NCI-H187 (cell line): ENCODE measurements at places on chromosomes 2 and 18.

DNA sequence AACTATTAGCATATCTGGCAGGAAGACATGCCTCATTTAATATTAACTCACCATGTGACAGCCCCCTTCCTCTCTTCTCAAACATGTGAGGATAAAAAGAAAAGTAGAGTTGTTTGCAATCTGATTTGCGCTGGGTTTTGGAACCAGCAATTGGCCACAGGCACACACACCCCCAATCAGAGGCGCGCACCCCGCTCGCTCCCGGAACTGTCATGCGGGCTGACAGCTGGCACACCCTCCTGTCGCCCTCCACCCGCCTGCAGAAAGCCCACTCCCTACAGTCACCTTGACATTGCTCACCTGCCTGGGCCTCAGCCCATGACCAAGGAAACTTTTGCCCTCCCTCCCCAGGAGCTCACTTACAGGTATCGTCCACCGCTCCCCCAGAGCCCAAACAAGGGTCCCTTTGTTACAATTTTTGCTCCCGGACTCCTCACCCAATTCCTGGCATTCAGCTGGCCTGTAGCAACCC is 1.1 kb downstream of the COBLL1 start:
- no peak for DNase-seq

GRCh38 chr2:150482667-150483400 is 4.6 kb downstream of the RND3 start:
- DNase-seq = no peak

DNA sequence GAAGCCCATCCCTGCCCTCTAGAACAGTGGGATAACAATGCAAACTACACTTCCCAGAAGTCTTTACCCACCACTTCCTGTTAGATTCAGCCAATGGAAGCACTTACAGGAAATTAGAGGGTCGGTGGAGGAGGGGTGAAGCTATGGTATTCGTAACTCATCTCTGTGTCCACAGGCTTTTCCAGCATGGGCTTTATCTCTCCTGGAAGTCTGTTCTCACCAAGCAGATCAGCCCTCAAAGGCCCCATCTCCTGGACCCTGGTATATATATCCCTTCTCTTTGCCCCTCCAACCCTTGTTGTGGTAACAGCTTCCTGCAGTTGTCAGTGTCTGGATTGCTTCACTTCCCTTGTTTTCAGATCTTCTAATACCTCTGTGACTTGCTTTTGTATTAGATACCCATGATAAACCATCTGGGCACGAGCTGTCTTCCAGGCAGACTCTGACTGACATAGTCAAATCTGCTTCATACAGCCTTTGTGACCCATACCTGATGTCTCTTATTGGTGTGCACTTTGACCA is 475.0 kb upstream of the POU3F3 start:
- DNase-seq = no peak

DNA sequence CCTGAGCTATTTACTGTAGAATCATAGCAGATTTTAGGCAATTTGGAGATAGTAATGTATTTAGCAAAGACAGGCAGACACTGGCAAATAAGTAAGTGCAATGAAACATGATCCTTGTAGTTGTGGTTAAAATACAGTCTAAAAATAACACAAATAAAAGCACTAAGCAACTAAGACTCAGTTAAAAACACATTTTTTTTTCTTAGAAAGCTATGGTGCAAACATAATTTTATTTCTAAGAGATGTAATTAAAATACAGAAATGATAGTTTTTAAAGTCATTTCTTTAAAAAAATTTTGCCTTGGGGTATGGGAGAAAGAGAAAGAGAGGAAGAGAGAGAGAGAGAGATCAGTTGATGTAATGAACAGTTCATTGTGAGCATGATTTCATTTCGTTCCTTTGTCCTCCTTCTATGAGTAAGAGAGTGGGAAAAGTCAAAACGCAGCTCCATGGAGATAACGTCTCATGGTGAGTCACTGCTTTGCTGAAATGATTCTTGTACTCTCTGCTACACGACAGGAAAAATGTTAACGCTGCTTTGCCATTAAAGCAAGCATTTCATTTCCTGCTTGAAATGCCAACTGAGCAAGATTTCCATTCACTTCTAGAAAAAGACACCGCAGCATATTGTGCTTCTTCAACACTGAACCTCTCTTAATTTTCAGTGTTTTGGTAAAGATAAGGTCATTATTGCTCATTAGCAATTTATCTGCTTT is 61.3 kb upstream of the PGAP1 start:
- no peak for DNase-seq

GRCh38 chr2:105517814-105518705 is 119.2 kb upstream of the FHL2 start:
- DNase-seq = no peak

GRCh38 chr2:4551691-4552474 is 848.5 kb downstream of the DCDC2C start:
- DNase-seq = no peak

- no peak for DNase-seq
Measured at GRCh38 chr2:20015482-20016083, 3.1 kb upstream of the MATN3 start.

DNA sequence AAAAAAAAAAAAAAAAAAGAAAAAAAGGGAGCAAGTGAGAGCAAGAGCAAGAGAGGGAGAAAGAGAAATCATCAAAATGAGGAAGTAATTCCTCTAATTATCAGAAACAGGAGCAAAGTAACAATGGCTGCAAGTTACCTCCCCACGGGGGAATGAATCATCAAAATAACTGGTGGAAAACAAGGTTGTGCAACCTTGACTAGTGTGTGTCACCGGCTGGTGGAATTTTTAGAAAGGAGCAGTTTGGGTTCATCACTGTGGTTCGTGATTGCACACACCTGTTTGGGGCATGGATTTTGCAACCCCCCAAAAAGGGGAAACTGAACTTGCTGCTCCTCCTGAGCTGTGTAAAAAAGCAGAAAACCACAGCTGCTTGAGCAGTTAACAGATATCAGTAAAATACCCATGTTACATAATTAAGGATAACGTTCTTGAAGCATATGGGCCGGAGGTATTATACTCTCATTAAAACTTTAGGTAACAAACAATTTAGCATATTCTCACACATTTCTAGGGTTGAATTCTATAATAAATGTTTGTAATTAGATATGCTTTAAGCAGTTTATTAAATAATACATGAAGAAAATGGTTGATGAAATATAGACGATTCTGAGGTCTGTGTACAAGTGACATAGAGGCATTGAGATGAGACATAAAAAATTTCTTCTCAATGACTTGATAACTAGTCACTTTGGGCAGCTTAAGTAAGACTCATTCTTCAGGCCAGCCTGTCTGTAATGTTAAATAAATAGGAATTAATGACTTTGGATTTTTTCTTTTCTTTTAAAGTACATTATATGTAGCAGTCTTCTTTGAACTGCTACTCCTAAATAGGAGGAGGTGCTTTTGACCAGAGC is 184.2 kb upstream of the ZEB2 start:
- no peak for DNase-seq

DNA sequence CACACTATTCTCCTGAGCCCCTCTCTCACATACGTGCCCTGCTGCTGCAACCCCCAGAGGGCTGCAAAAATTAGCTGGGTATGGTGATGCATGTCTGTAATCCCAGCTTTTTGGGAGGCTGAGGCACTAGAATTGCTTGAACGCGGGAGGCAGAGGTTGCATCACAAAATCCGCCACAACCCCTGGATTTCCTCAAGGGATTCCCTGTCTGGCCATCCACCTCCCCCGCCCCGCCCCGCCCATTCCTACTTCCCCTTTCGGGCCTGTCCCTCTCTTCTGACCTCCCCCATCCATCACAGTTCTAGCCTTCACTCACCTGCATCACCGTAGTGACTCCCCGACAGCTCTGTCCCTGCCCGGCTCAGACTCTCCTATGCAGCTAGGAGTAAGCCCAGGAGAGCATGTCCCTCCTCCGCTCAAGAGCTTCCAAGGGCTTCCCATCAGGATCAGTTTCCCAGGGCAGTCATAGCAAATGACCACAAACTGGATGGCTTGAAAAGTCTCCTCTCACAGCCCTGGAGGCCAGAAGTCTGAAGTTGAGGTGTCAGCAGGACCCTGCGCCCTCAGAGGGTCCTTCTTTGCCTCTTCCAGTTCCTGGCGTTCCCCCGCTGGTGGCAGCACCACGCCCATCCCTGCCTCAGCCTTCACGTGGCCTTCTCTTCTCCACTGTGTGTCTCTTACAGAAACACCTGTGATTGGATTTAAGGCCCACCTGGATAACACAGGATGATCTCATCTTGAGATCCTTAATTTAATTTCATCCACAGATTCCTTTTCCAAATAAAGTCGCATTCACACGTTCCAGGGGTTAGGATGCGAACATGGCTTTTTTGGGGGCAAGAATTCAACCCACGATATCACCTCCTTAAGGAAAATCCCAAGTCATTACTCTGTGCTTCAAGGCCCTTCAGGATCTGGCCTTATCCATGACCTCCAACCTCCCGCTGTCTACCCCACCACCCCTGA is 58.5 kb downstream of the HS1BP3 start:
- no peak for DNase-seq

- DNase-seq = no peak
Measured at GRCh38 chr18:527146-527545, 26.6 kb upstream of the COLEC12 start.

GRCh38 chr2:208491641-208492040 is 85.0 kb downstream of the PTH2R start:
- DNase-seq = no peak

- no peak for DNase-seq
Measured at GRCh38 chr18:46867367-46868143, 49.8 kb downstream of the PIAS2 start.

DNA sequence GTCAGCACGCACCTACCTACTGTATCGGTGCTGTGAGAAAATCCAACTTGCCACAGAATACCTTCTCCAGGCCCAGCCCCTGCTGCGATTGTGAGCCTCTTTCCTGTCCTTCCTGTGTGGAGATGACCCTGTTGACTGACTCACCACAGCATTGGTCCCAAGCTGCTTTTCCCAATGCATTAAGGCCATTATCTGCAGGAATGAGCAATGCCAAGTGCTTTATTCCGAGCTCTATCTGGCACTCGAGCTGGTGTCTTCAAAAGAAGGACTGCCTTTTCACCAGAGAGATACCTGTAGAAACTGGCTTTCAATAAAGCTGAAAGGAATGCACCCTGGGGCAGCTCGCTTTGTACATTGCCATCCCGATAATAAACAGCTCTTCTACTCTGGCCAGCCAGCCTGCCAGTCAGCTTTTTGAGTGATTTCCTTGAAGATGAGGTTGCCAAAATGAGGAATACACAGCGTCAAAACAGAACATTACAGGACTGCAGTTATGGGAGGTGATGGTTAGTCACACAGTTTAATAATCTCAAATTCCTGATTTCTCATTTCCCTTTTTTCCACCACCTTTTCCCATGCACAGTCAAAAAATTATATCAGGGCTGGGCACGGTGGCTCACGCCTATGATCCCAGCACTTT is 8.3 kb upstream of the RNF103 start:
- no peak for DNase-seq

- DNase-seq = no peak
Measured at GRCh38 chr2:53211201-53211774, 556.3 kb upstream of the CHAC2 start.

DNA sequence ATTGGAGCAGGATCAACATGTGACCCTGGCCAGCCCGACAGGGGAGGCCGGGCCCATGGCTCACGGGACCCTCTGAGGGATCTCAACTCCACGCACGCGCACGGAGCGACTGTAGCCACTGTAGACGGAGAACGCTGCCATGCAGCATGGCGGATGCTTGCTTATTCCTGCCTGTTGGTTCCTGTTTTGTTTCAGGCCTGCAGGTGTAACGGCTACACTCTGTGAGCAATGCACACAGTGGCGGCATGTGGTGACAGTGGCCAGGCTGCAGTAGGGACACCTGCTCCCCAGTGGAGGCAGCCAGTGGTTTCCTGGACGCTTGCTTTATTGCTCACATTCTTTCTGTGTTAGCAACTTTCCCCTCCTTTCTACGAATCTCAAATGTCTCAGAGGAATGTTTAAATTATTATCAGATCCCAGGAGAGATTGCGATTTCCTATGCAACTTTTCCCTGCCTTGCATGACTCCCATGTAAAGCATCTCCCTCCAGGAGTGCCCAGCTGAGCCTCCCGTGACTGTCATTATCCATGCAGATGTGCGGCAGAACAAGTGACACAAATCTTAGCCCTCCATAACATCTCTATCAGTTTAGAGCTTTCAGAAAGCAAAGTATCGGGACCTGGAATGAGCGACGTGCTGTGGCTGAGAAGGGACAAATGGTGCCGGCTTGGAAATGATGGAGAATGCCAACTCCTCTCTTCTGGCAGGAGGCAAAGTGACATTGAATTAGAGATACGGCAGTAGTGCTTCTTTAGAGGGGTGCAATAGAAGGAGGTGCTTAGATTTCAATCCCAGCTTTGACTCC is 209.7 kb downstream of the ASB1 start:
- DNase-seq = no peak

DNA sequence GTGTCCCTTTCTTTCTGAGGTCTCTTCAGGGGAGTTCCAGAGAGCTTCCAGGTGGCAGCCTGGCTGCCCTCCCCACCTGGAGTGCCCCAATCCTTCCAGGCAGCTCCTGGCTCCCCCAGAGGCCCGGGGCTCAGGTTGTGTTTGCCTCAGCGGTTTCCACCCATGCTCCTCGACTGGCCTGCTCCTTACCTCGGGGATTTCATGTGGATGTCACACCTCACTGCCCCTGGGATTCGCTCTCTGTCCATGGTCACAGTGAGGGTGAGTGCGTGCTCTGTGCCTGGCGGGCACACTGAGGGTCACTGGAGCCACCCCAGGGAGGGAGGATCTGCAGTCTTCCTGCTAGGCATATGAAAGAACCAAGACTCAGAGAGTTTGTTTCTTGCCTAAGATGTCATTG is 2.1 kb upstream of the TOGARAM2 start:
- DNase-seq = no peak

DNA sequence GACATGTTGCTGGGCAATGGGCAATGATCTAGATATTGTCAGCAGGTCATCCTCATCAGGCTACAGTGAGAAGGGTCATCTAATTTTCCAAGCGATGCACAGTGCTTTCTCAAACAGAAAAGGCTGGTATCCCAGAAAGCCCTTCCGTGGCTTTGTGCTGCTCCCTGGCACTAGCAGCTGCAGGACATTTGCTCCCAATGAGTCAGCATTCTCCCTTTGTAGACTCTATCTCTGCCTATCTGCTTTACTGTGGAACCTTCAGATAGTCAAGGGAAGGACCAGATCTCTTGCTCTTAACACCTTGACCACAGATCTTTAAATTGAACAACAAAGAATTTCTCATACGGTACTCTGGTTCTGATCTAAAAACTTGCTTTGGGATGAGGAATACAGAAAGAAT is 101.4 kb downstream of the CDH2 start:
- DNase-seq = no peak

- no peak for DNase-seq
Measured at GRCh38 chr2:218125095-218125494, 733 bp upstream of the CXCR2 start.

DNA sequence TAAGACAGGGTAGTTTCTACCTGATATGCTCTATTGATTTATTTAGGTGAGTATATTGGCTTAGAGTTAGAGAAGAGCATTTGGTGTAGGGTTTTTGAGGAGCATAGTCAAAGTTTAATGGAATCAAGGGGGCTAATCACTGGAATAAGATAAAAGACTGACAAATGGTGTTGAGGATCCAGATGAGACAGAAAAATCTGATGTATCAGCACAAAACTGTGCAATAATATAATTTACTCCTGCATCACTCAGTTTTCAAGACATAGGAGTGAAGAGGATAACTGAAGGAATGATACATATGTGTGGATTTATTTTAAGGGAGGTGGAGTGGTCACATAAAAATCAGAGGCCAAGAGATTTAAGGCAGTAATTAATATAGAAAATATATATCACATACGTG is 339.2 kb downstream of the NYAP2 start:
- DNase-seq = no peak
